ENCODE measurements at places on chromosomes 11 and 22. TPM values are rescaled to one million over a fixed set of nuclear protein-coding genes. Genes with fewer than 3 reads are reported as not detected.

SMCO4 gene
- total RNA-seq, result 6.6 TPM

RBFOX2 gene
- total RNA-seq, result 156 TPM

GRK3 gene
- total RNA-seq, result 1.8 TPM

CD3E gene
- total RNA-seq, result not detected

GAL3ST3 gene
- not detected for total RNA-seq

OOSP1 gene
- not detected for total RNA-seq

SLC22A12 gene
- total RNA-seq, result not detected

NXPE2 gene
- total RNA-seq, result not detected

TOMT gene
- total RNA-seq, result not detected

PRODH gene
- 0.37 TPM for total RNA-seq

IGLL1 gene
- not detected for total RNA-seq

OR6T1 gene
- total RNA-seq, result not detected

SLC35C1 gene
- 10.9 TPM for total RNA-seq
